ENCODE measurements at places on chromosomes 5 and 9.
A peak's percentile ranks its signal among the peaks of the same experiment; 100 is the strongest.

- DNase-seq, result no peak
Observed at GRCh38 chr9:129427149-129427548, 193.8 kb downstream of the C9orf50 start.

DNA sequence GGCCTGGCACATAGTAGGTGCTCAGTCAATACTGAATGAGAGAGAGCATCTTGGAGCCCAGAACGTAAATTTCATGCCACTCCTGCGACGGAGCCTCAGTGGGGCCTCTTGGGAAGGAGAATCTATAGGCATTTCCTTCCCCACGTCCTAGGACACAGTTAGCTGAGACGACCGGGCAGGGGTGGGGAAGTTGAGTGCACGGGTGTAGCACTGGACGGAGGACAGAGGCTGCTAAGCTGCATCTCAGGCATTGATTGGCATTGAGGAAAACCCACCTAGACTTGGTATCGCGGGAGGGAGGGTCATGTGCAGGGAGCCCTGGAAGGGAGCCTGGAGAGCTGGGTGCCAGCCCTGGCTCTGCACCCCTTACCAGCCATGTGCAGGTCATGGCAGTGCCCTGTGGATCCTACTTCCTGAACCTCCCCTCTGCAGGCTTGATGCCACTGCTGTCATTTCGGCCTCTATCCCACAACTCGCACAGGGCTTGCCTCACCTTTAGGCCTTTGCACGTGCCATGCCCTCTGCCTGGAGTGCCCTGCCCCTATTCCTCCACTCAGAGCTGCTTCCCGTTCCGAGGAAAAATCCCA lies 25.6 kb downstream of the NEK6 start:
- DNase-seq, result no peak

DNA sequence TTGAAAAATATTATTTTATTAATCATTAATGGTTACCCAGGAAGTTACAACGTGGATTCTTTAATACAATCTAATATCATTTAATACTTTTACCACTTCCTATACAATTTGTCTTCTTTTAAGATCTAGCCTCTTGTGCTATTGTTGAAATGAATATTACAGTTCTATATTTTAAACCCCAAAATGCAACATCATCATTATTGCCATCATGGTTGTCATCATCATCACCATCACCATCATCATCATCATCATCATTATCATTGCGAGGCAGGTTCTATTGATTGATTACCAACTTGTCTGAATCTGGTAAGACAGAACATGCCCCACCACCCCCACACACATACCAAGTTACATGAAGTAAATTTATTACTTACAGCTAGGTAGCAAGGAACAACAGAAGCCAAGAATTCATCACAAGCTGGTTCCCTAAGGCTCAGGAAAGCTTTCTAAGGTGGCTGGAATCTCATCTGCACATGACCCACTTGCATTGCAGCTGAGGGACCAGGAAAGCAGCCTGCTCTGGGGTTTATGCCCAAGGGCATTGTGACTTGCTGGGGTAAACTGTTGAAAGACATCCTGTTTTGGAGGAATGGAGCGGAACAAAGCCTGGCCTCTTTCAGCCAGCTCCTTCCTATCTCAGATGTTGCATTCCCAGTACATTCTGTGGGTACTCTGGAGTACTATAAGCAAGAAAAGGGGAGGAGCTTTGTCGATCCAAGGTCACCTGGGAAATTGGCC lies 418.1 kb downstream of the PRR16 start:
- no peak for DNase-seq

- no peak for DNase-seq
Observed at GRCh38 chr5:38465061-38465460, 91.4 kb downstream of the LIFR start.

DNA sequence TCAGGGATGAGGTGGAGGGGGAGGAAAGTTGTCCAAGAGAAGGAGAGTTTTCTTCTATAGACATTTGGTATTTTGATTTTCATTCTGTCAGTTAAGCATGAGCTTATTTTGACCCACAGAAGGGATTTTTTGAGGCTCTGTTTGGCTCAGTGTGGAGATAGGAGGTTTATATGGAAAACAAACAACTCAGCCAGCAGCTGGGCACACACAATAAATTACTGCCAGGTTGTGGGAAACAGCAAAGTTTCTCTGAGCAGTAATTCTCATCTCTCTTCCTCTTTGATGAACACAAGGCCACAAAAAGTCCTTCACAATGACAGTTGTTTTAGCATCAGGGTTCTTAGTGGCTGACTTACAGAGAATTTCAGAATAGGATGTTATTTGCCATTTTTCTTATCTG lies 486.1 kb downstream of the KDM4C start:
- no peak for DNase-seq

DNA sequence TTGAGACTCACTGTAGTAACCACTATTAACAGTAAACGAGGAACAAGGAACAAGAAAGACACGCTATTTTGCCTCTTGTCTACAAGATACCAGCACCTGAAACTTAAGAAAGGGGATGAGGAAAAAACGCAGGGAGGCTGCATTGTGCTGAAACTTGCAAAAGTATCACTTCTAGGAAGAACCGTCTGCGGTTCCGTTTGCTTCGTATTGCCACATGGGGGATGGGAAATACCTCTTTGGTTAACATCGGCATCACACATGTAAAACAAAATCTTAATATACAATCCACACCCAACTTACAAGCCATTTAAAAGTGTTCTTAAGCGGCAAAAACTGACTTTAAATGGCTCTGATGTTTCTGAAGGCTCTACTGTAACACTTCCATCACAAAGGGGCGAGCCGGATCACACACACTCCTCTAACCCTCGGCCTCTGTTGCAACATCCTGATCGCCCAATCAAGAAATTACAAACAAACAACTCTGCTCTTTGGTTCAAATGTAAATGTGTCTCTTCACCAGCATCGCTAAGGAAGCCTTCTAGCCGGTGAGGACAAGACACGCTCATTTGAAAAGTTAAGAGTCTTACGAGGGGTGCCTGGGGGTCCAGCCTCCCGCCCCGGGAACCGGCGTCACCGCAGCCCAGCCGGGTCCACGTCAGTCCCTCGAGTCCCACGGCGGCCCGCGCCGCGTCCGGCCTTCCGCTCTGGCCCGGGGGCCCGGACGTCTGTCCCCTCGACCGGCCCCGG lies 621 bp downstream of the SEC16A start:
- peak; percentile 23 for DNase-seq

DNA sequence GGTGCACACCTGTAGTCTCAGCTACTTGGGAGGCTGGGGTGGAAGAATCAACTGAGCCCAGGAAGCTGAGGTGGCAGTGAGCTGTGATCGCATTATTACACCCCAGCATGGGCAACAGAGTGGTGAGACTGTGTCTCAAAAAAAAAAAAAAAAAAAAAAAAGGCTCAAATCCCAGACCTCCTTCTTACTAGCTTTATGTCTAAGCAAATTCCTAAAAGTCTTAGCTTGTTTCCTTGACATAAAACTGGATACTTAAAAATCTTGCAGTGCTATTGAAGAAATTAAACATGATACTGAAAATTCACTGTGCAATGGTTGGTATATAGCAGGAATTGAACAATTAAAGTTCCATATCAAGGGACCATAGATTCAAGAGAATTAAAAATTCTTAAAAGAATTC lies 45.0 kb downstream of the PCDHGC5 start:
- DNase-seq, result no peak

DNA sequence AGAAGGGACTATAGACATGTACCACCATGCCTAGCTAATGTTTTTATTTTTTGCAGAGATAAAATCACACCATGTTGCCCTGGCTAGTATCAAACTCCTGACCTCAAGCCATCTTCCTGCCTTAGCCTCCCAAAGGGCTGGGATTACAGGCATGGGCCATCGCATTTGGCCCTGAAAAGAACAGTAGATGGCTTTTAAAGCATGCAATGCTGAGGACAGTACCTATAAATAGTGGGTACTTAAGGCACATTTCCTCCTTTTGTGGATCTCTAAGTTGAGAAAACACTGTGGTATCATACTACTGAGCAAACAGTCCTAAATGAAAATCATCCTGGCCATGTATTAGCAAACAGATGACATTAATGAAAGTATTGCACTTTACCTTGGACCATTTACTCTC lies 119.4 kb downstream of the TTC39B start:
- no peak for DNase-seq

DNA sequence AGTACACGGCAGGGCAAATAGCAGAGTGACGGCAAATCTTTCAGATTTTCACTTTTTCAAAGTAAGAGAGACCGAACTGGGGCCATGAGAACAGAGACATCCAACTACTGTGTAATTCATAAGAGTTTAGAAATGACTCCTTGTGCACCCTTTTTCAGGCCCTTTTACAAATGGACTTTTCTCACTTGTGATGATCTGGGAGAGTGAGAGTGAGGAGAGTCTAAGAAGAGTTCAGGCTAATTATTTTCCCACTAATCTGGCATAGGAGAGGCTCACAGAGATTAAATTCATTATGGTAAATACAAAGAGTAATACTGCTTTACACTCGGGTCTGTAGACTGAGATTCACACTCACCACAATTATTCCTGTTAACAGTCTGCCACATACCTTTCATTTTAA lies 880 bp upstream of the CCNG1 start:
- DNase-seq, result no peak

- DNase-seq, result no peak
Observed at GRCh38 chr5:53426512-53426830, 54.0 kb upstream of the FST start.

- no peak for DNase-seq
Observed at GRCh38 chr9:130989891-130990290, 19.1 kb upstream of the LAMC3 start.

GRCh38 chr9:101495810-101496209 lies 37.8 kb upstream of the RNF20 start:
- DNase-seq, result no peak

- DNase-seq, result no peak
Observed at GRCh38 chr5:620586-621180, 8.5 kb downstream of the CEP72 start.

DNA sequence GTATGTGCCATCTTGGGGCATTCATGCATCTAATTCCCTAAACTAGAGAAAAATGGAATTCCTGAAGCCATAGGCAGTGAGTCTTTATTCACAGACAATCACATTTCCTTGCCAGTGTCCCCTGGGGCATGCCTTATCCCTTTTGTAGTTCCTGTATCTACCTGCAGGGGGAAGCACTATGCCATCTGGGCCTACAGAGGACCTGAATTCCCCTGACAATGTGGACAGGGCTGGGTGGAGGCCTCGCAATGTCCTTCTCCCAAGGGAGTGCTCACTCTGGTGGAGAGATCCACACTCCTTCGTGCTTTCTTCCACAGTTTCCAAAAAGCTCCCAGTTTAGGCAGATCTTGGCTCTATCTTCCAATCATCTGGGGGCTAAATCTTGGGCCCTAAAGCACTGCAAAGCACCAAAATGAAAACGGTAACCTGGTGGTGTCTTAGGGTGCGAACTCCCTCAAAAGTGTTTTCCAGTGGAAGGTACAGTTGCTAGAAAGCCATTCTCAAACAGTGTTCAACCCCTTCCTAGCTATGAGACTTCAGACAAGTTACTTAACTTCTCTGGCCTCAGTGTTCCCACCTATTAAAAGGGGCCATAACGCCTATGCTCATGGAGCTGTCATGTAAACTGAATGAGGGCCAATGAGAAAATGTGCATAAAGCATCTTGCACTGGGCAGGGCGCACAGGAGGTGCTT lies 17.5 kb downstream of the WHRN start:
- DNase-seq, result peak; percentile 71

- DNase-seq, result no peak
Observed at GRCh38 chr5:43959144-43959543, 356.2 kb downstream of the NNT start.

GRCh38 chr5:57072218-57072892 lies 101.5 kb upstream of the GPBP1 start:
- no peak for DNase-seq

DNA sequence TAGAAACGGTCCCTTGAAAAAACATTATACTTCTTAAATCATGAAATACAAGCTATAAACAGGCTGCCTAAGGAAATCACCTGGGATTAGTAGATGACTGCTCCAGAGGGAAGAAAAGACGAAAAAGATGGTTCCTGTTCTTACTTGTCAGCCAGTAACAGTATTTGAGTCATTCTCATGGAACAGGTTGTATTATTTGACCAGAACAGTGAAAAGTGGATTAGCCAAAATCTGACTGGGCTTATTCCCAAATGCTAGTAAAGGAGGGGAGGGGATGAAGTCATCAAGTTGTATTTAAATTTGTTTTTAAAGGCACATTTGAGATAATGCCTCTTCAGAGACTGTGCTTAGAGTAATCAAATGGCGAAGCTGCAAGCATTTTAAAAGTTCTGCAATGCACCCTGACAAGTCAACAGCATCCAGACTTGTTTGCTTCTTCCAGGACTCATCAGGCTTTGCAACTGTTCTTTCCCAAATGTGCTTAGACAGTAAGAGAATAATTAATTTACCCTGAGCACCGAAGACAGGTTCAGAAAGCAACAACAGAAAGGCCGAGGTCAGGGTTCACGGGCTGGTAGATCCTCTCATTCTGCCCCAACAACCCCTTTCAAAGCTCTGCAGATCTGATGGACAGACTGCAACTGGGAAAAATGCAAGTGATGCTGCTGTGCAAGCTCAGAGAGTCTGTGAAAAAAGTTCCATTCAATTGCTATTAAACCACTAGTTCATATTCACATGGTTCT lies 800.6 kb downstream of the KCTD16 start:
- no peak for DNase-seq

- DNase-seq, result no peak
Observed at GRCh38 chr9:77464661-77465060, 183.5 kb downstream of the GNA14 start.

DNA sequence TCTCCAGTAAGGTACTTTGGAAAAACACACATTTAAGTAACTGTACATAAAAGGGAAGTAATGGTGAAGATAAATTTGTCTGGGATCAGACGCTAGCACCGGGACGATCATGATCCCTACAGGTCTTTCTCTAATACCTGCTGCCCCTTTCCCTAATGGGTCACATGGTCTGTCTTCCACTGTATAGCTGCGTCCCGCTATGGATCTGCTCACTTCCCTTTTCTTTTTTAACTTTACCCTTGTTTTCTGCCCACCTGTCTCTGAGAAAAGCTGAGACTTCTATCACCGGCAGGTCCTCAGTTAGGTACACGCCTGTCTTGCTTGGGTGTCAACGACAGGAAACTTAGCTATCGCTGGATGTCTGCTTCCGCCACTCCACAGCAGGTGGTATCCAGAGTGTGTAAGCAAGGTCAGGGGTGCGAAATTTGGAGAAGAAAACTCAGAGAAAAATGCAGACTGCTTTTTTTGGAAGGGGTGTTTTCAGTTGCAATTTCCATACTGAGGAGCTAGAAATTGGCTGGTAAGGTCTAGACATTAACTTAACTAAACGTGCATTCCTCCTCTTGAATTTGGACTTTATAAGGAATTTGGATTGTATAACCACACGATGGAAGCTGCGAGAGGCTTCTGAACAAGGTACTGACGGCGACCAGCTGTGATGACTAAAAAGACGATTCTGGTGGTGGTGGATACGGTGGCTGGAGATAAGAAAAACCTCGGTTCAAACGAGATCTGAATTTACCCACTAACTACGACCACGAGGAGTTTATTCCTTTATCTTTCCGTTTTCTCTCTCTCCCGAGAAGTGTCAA lies 1.1 kb upstream of the ICE1 start:
- DNase-seq, result peak; percentile 40

DNA sequence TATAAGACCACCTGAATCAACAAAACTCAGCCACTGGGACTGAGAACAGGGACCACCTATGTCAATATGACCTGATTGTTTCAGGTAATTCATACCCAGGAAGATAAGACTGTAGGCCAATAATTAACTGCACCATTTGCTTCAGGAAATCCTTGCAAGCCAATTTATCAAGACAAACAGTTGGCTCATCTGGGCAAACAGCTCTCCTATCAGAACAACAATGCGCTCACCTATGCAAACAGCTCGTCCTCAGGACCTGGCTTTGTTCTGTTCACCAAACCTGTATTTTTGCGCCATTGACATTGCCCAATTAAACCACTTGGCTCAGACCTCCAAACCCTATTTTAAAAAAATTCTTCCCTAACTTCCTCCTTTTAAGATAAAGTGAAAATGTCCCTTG lies 92.3 kb upstream of the MARCHF11 start:
- no peak for DNase-seq

All from CD4-positive, alpha-beta T cell treated with Interleukin-6 for 4 hours (primary cell).